Activated T-helper 1 cell treated with anti-CD3 and anti-CD28 coated beads, Interleukin-2, amount 50 U/mL, for 16 hours (primary cell): ENCODE measurements at places on chromosomes 13 and 19.

GRCh38 chr13:44249431-44249836 lies 124.2 kb upstream of the SERP2 start:
- DNase-seq, result no peak

GRCh38 chr13:100443998-100444328 lies 144.6 kb downstream of the GGACT start:
- DNase-seq, result no peak

- no peak for DNase-seq
Observed at GRCh38 chr19:51693260-51693659, at the start of gene SPACA6. SPACA6 (plus strand) TSS chr19:51693330; CDS start chr19:51693527, 197 bp downstream.

DNA sequence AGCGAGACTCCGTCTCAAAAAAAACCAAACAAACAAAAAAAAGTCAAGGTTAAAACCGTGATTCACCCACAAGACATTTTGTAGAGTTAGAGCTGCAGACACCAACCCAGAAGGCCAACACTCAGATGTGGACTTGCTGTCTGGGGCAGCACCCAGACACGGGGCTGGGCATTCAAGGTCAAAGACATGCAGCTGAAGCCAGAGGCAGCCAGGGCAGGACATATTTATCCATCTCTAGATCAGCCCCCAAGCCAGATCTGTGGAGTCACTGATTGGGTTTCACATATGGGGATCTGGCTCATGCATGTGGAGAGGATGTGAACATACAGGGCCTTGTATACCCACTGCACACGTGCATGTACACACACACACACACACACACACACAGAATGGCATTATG lies 3.6 kb downstream of the KLK15 start:
- no peak for DNase-seq

DNA sequence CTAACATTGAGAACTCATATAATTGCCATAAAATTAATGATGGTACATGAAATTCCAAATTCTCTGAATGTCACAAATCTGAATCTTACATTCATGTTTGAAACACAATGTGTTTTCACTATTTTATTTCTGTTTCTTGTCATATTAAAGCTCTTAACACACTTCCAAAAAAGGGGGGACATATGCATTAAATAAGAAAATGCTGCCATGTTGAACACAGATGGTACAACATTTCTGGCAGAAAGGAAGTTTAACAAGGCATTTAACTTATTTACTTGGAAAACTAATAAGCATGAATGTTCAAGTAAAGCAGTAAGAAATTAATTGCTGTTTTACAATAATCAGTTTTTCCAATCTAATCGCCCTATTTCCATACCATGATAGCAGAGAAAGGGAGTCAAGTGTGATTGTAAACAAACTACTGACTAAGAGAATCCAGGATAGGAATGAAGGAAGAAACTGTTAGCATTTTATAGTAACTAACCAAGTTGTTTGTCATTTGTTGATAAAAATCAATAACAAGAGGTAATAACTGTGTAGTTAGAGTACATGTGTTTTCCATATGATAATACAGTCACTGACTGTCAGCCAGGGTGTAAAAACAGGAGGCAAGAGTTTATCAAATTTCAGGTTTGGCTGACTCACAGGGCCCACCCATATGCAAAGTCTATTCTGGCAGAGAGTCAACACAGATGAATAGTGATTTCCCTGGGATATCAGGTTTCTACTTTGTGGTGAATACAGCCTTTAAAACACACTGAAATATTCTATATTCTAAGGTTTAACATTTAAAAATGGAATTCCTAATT lies 5.7 kb upstream of the FOXO1 start:
- no peak for DNase-seq

GRCh38 chr13:114318624-114319023 lies 4.3 kb downstream of the CHAMP1 start:
- no peak for DNase-seq

- no peak for DNase-seq
Observed at GRCh38 chr13:83943530-83944279, 61.4 kb upstream of the SLITRK1 start.

GRCh38 chr13:108346376-108346775 lies 76.9 kb downstream of the TNFSF13B start:
- DNase-seq, result no peak

- DNase-seq, result no peak
Observed at GRCh38 chr13:99656844-99657381, 155.6 kb downstream of the TM9SF2 start.

DNA sequence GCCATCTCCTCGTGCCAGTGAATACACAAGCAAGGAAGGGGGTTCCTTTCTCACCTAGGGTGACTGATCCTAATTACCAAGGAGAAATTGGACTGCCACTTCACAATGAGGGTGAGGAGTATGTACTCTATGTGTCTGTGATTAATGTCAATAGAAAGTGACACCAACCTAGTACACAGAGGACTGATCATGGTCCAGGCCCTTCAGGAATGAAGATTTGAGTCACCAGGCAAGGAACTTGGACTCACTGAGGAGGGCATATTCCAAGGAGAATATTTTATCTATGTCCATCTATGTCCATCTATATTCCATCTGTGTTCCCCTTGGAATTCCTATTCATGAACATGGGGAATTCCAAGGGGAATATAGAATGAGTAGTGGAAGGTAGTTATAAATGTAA lies 9.2 kb upstream of the ALOX5AP start:
- DNase-seq, result no peak

DNA sequence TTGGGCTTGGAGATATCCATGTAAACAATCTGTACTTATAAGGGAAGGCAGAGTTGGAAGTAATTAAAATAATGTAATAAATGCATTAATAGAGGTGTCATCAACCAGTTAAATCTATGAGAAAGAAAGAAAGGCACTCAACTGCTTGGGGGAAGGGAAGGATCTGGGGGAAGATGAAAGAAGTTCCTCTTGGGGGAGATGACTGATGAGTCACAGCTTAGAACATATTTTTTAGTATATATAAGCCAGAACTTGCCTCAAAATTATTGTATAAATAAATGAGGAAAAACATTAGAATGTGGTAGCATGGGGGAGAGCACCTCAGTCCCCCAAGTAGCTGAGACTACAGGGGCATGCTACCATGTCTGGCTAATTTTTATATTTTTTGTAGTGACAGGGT lies 205.8 kb downstream of the GGACT start:
- no peak for DNase-seq

DNA sequence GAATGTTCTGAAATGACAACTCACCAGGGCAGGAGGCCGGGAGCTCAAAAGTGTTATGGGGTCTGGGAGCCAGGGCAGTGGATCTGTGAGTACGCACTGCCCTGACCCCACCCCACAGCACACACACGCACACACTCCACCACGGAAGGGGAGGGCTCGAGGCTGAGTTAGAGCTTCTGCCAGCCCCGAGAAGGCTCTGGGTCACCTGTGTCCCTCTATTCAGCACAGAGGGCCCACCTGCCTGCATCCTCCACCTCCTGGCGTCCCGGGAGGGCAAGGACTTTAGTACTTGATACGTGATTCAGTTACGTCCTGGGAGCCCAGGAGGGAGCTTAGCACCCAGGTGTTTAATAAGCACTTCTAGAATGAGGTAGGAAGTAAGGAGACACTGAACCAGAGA lies 190.0 kb upstream of the GPR12 start:
- DNase-seq, result no peak
